ENCODE measurements at places on chromosomes 4 and X.
A peak's percentile ranks its signal among the peaks of the same experiment; 100 is the strongest.

DNA sequence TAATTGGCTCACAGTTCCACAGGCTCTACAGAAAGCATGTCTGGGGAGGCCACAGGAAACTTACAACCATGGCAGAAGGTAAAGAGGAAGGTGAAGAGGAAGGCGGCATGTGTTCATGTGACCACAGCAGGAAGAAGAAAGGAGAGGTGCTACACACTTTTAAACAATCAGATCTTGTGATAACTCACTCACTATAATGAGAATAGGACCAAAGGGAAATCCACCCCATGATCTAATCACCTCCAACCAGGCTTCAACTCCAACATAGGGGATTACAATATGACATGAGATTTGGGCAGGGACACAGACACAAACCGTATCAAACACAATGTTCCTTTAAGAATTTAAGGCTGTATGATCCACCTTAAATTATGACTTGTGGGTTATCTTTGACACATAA, 10.5 kb upstream of the PGM2 start:
- no peak for DNase-seq

DNA sequence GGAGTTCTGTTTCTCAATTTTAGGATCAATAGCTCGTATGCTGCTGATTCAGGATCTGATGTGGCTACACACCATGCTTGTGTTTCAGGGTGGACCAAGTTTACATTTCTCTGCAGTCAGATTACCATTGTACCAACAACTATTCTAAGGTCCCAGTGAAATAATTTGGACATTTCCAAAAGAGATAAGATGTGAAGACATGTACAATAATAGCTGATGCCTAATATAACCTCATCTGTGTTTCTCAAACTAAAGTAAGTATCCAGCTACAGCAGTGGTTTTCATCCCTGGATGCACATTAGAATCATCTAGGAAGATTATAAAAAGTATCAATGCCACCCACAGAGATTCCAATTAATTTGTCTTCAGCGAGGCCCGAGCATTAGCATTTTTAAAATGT, 209.7 kb downstream of the ANTXR2 start:
- DNase-seq, result no peak

GRCh38 chr4:152696764-152697261, 17.0 kb upstream of the TMEM154 start:
- DNase-seq, result peak; percentile 33

DNA sequence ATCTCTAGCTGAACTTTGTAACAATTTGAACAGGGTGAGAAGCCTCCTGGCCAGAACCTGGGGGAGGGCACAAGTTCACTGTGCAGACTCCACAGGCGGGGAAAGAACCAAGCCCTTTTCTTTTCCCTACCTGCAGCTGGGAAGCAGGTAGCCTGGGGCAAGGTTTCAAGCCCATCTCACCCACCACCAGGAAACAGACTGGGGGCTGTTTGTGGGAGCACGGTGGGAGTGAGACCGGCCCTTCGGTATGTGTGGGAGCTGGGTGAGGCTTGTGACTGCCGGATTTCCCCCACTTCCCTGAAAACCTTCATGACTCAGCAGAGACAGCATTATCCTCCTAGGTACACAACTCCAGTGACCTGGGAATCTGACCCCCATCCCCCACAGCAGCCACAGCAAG, 211.7 kb downstream of the ZNF674 start:
- no peak for DNase-seq

DNA sequence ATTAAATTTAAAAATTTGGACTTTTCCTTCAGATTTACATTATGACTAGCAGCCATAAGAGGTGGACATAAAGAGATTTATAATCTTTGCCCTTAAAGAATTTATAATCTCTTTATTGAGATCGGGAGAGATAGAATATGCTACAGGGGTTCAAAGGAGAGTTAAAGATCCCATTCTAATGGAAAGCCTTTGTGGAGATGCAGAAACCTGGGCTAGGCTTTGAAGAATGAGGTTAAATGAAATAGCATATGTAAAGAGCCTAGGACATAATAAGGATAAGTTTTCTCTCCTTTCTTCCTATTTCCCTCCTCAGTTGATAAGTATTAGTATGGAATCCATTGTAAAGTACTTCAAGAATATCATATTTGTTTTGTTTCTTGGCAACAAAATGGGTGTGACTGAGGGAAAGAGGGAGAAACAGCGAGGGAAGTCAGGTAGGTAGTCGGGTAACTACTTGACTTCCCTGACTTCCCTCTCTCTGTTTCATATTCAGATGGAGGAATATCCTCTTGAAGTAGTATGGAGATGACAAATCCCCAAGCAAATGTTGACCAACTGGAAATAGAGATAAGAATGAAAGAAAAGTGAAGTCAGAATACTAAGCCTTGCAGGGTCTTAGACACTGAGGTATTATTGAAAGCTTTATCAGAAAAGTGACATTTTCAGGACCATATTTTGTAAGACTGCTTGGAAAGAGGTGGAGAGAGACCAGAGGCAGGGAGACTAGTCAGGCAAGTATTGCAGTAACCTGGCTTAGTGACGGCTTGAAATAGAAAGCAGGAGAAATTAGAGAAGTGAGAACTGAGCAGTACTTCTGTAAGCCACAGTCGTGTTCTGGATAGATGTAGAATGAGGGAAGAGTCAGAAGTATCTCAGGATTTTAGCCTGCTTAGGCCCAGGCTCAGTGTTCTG, 82.9 kb downstream of the PDLIM5 start:
- no peak for DNase-seq

- no peak for DNase-seq
Observed at GRCh38 chr4:94764069-94764468, 6.3 kb downstream of the BMPR1B start.

DNA sequence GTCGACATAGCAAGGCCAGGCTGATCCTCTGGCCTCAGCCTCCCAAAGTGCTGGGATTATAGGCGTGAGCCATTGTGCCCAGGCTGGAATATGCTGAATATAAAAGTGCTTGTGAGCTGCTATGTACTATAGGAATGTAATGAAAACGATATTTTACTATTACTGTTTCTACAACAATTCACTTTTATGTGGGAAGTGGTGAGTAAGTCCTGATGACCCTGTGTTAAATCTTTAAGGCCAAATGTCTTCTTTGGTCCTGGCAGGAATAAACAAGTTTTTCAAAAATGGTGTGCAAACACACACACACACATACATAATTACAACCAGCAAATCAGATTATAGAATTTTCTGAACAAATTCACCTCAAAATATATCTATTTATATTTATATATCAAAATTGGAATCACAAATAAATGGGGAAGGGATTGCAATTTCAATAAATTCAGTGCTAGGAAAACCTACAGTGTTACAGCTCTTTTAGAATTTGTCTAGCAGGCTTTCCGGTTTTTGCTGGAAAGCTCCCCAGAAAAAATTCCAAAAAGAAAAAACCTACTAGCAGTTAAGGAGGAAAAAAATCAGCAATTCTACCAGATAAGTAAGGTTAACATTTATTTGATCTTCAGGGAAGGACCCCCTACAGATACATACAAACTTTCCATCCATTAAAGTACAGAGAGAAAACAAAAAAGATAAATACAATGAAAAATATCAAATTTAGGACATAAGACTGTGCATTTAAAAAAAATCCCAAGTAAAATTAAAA, 17.9 kb downstream of the SMIM14 start:
- no peak for DNase-seq

- DNase-seq, result no peak
Observed at GRCh38 chr4:10032625-10033024, 11.3 kb upstream of the SLC2A9 start.

DNA sequence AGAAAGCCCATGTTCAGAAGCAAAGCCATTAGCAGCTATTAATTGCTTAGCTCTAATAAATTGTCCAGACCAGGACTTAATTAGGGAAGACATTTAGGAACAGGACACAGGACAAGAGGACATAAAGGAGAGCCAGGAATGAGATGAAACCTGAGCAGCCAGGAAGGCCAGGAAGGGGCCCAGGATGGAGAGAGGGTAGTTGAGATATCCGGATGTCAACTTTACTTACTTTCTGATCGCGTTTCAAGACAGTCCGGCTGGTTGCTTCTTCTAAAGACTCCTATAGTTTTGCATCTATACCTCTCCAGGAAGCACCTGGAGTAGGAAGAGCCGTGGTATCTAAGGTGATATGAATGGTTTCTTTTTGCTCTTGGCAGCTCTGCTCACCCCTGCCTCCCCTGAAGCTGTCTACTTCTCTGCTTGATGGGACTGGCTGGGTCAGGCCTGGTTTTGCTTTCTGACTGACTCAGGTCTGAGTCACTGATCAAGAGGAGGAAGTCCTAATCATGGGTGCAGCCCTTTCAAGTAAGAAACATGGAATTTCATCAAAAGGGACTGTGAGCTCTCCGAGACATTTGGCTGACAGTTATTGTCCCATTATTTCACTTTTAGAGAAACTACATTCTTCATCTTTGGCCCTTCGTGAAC, 733.3 kb downstream of the RPA4 start:
- no peak for DNase-seq

- no peak for DNase-seq
Observed at GRCh38 chrX:49040376-49040955, 2.7 kb downstream of the TFE3 start.

DNA sequence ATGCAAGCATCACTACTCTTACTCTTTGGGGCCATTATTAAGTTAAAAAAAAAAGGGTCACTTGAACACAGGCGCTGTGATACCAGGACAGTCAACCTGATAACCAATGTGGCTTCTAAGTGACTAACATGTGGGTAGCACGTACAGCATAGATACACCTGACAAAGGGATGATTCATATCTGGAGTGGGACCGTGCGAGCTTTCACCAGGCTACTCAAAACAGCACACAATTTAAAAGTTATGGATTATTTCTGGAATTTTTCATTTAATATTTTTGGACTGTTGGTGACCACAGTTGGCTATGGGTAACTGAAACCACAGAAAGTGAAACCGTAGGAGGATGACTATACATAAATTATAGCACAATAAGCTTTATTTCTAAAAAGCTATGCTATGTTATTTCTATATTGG, 113.8 kb upstream of the STIM2 start:
- DNase-seq, result no peak

DNA sequence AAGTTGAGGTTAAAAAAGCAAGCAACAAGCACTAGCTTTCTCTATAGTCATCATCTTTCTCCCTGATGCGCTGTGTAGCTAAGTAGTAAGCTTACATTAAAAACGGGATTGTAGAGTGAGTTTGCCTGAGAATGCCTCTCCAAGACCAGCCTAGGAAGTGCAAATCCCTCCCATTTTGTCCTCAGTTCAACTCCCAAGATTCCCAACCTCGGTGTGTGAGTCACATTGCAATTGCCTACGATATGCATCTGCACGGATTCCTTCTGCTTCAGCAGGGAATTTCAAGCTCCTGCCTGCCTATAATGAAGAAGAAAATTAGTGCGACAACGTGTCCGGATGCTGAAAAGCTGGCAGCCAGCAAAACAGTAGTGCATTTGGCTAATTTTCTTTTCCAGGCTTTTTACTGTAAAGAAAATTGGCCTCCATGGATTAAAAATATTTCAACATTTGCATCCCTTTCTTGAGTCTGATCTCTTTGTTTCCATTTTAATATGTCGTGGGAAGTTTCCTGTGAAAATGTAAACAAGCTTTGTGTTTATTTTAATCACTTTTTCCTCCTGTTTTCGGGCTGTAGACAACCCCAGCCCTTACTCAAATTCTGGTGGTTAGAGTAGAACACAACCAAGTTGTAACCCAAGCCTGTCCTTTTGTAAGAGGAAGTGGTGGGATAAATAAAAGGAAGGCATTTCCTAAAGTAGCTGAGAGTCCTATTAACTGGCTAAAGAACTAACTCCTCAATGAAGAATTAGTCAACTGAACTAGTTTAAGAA, 58.4 kb upstream of the TET2 start:
- no peak for DNase-seq

GRCh38 chrX:100353326-100353725, 56.7 kb downstream of the PCDH19 start:
- DNase-seq, result no peak

- DNase-seq, result no peak
Observed at GRCh38 chr4:183848805-183849204, 56.3 kb upstream of the STOX2 start.

- DNase-seq, result no peak
Observed at GRCh38 chrX:153061732-153062131, 5.5 kb downstream of the PNMA3 start.

- no peak for DNase-seq
Observed at GRCh38 chr4:188459381-188459780, 320.1 kb downstream of the TRIML1 start.

GRCh38 chrX:109327251-109327650, 154.6 kb downstream of the GUCY2F start:
- no peak for DNase-seq

- DNase-seq, result no peak
Observed at GRCh38 chrX:128294198-128294597, 242.0 kb upstream of the ACTRT1 start.

DNA sequence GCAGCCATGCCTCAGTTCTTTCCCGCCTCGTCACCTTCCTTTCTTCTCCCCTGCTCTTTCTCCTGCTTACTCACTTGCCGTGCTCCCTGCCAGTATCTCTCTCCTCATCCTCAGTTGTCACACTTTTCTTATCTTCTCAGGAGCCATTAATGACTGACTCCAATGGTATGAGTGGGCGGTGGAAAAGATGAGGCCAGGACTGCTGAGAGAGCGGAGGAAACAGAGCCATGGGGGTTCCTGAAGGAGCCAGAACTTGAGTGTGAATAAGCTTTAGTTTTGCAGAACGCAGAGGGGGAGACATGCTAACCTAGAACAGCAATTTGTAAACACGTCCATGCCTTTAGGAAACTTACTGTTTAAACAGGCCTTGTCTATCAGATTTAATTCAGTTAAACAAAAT, 126.5 kb downstream of the CHIC2 start:
- DNase-seq, result no peak

- no peak for DNase-seq
Observed at GRCh38 chr4:8230891-8231290, 31.8 kb downstream of the SH3TC1 start.

GRCh38 chr4:150656891-150657290, 74.9 kb downstream of the MAB21L2 start:
- no peak for DNase-seq

- no peak for DNase-seq
Observed at GRCh38 chr4:87327136-87327535, 4.5 kb upstream of the HSD17B13 start.

GRCh38 chr4:105805501-105806120, 89.7 kb upstream of the NPNT start:
- no peak for DNase-seq

DNA sequence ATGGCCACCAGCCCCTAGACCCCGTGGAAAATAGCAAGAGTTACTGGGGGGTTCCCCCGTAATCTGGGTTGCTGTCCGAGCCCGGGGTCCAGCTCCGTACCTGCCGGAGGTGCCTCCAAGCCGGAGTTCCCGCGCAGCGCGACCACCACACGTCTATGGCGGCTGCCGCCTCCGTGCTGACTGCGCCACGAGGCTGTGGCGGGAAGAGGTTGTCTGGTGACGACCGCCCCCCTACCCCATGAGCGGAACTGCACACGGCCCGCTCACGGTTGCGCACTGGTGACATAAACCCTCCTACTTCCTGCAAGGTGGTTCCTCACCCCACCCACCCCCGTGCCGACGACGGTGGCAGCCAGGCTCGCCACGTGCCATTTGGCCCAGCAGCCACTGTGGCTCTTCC, at the start of gene PNMA5:
Gene PNMA5 (minus strand): TSS at position 184 of the 400 bp plus-strand sequence. CDS start 2,518 bp downstream, outside the sequence.
- no peak for DNase-seq

DNA sequence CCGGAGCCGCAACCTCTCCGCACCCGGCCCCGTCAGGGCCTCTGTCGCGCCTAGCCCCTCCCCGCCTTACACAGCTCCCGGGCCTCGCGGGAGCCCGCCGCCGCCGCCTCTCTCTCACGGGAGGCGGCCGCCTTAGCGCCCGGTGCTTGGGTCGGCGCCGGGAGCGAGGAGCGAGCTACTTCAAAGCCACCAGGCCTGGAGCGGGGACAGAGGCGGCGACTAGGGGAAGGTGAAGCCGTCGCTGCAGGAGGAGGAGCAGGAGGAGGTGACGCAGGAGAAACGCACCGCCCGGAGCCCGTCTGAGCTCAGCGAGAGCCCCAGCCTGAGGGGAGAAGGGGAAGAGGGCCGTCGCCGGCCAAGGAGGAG, 250 bp downstream of the USP9X start:
- peak; percentile 45 for DNase-seq
